ENCODE measurements at places on chromosomes 4 and X. TPM values are rescaled to one million over a fixed set of nuclear protein-coding genes. Genes with fewer than 3 reads are reported as not detected.

DNA sequence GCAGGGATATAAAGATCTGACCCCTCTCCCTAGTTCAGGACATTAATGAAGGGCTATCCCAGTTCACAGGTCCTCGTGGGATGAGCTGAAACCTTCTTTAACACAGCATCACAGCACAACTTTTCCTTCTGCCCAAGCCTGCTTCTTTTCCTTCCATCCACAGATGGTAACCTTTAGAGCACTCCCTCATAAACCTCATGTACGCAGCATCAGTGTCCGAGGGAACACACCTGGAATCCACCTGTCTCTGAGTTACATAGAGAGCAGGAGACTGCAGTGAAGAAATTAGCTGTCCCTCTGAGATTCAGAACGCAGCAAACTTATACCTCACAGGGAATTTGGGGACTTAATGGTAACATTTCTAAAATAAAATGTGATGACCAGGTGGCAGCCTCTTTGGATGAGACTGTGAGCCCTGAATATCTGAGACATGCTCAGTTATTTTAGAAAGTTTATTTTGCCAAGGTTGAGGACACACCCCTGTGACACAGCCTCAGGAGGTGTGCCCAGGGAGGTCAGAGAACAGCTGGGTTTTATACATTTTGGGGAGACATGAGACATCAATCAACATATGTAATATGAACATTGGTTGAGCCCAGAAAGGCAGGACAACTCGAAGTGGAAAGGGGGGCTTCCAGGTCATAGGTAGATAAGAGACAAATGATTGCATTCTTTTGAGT, 73.8 kb upstream of the PACRGL start:
- H3K4me3 ChIP-seq = no peak overlapping the region
- no peaks in the 10 kb centered on the region for H3K36me3 ChIP-seq
- no peak overlapping the region for H3K27ac ChIP-seq
- no peaks in the 10 kb centered on the region for H3K27me3 ChIP-seq
- H3K4me1 ChIP-seq = no peaks in the 10 kb centered on the region
- no peak for DNase-seq

- H3K4me3 ChIP-seq = peak overlapping the region; percentile 23
- no peaks in the 10 kb centered on the region for H3K27me3 ChIP-seq
- peak; percentile 1 for DNase-seq
- peak overlapping the region; percentile 38 for H3K27ac ChIP-seq
Measured at GRCh38 chrX:25534091-25534490, 518.3 kb upstream of the ARX start.

DNA sequence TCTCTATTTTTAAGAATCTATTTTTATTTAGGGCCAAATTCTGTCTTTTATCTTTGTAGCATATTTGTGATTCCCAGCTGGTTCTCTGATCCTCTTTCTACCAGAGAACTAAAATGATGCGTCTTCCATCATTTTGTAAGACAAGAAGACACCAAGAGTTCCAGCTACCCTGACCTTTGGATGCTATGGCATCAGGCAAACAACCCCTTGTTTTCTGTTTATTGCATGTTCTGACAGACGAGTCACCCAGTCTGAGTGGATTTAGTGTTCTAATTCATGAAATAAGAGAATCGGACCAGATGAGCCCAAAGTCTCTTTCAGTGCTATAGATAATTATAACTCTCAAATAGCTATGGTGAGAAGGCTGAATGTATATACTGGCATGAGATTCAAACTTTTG, 69.7 kb downstream of the ZFYVE28 start:
- no peak overlapping the region for H3K4me3 ChIP-seq
- no peaks in the 10 kb centered on the region for H3K4me1 ChIP-seq
- H3K36me3 ChIP-seq = no peaks in the 10 kb centered on the region
- DNase-seq = no peak
- no peak overlapping the region for H3K27ac ChIP-seq

- no peak for DNase-seq
- H3K4me1 ChIP-seq = no peaks in the 10 kb centered on the region
- no peaks in the 10 kb centered on the region for H3K27me3 ChIP-seq
- no peaks in the 10 kb centered on the region for H3K36me3 ChIP-seq
- H3K4me3 ChIP-seq = no peak overlapping the region
Measured at GRCh38 chr4:83569987-83570386, 34.1 kb downstream of the GPAT3 start.

DNA sequence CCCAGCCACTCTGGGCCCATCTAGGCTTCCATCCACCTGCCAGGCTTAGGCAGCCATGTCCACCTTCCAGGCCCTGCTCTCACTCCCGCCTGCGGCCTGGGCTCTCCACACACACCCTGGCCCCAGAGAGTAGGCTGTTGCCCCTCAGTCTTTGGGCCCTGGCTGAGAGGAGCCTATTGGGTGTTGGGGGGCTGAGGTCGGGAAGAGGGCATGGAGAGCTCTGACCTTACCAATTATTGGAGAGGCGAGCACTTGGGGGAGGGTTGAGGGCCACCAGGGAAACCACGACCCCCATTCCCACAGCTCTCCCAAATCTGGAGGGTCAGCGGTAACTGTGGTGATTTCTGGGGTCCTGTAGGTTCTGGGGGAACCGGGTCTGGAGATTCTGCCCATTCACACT, 38.2 kb downstream of the HTRA3 start:
- no peaks in the 10 kb centered on the region for H3K36me3 ChIP-seq
- H3K4me1 ChIP-seq = peaks cover 9% of the 10 kb centered on the region
- H3K27me3 ChIP-seq = peaks cover 3% of the 10 kb centered on the region
- DNase-seq = no peak

- no peaks in the 10 kb centered on the region for H3K36me3 ChIP-seq
- H3K27me3 ChIP-seq = no peaks in the 10 kb centered on the region
- DNase-seq = no peak
- no peak within 1 kb of the TSS for H3K27ac ChIP-seq
- peak within 1 kb of the TSS; percentile 43 for H3K4me3 ChIP-seq
- peaks cover 6% of the 10 kb centered on the region for H3K4me1 ChIP-seq
Measured at GRCh38 chr4:110475881-110476818, at the start of gene ENPEP. Gene ENPEP, plus strand, starts transcription at chr4:110476155. Its CDS starts 260 bp downstream, at chr4:110476415.

DNA sequence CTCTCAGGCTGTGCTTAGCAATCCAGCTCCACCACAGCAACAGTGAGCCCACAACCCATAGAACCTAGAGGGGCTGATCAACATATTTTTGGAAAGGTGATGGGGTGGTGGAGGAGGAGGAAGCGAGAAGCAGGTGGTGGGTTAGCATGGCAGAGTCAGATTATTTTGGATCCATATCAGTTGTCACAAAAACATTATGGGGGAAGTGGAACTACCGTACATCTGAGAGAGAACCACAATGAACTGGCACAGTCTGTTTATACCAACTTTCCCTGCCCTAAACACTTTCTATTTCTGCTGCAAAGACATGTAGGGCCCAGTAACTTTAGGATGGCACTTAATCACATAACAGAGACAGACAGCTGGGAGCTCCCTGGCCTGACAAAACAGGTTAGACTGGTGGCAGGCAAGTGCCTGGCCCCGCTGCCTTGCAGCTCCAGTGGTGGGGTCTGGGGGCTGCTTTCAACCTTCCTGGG, 4.3 kb downstream of the SLC9A7 start:
- no peaks in the 10 kb centered on the region for H3K36me3 ChIP-seq
- no peaks in the 10 kb centered on the region for H3K27me3 ChIP-seq
- no peak overlapping the region for H3K27ac ChIP-seq
- no peak for DNase-seq

VCX gene
- not detected for total RNA-seq

ETDA gene
- not detected for total RNA-seq

KCNIP4 gene
- total RNA-seq = 0.26 TPM

Data from astrocyte (in vitro differentiated cells and primary cell).